ENCODE measurements at places on chromosomes 12 and 14.

DNA sequence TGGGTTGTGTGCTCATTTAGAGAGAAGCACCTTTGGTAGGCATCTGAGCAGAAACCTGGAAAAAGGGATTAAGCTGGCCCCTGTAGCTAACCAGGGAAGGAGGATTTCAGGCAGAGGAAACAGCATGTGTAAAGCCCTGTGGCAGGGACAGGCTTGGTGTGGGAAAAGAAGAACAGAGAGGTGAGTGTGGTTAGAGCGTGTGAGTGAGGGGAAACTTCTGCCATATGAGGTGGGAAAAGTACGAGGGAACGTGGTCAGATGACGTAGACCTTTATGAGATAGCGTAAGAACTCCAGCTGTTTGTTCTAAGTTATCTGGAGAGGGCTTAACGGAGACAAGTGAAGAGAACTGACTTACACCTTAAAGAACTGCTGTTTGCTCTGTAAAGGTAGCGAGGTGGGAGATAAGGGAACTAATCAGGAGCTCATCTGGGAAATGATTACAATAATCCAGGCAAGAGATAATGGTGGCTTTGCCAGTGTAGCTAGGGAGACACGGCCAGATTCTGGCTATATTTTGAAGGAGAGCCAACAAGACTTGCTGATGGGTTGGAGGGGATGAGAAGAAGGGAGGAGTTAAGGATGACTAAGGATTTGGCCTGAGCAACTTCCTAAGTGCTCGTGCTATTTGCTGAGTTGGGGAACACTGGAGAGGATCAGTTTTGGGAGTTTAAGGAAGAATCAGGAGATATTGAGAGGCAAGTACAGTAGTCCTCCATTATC lies 234.0 kb downstream of the ETNK1 start:
- DNase-seq: no peak

DNA sequence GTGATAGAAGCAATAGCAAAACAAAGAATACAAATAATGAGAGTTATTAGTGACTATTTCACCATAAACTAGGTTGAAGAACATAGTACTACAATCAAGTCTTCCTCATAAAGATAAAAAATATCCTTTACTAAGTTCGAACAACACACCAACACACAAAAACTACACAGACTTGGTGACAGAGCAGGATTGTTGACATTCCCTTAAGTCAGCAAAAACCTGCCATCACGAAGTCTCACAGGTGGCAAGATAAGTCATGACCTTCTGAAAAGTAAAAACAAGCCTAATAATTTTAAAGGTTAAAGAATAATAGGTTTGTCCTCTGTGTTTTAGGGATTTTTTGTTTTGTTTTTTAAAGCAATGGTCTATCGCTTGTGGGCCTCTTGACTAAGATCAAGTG lies 173.0 kb downstream of the SEC23A start:
- DNase-seq: no peak

DNA sequence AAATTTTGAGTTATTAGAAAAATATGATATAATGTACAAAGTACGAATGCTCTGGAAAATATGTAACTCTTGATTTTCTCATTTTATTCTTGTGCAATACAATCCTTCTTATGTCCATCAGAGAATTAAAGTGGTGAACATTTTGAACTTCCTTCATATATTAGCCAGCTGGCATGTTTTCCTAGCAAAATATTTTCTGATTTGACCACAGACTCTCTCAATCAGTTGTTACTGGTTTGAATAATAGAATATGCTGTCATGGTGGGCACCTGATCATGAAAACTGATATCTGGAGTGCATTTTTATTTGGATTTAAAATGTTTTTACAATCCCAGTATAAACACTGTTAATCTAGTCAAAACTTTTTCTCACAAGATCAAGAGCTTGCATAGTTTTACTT lies 24.2 kb downstream of the PARPBP start:
- no peak for DNase-seq

DNA sequence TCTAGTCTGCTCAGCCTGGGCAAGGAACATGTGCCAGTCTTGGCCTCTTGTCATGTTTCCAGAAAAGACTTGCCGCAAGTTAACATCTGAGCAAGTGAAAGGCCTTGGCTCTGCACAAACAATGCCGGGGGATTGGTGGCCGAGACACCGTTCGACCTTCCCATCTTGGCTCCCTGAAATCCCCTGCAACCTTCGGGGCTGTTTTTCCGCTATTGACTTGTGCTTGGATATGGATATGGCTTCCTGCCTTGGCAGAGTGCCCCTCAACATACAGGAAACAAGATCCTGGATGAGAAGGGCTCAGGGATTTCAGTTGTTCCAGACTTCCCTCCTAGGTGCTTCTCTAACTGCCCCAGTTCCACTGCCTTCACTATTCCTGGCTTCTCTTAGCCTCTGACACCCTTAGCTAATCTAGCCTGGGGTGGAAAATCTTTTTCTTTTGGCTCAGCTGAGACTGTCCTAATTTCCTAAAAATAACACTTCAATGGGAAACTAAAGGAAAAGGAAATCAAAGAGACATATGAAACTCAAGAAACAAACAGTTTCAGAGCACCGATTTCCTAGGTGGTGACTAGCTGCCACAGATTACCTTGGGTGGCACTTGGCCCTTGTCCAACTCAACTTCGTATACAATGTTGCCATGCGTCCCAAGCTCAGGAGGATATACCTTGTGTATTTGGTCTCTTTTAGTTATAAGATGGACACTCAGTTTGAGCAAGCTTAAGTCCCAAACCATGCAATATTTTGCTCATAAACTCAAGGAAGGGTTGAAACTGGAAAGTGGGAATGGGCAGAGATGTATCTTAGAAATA lies 33.9 kb downstream of the RDH12 start:
- no peak for DNase-seq

GRCh38 chr12:97300891-97301290 lies 161.7 kb upstream of the RMST start:
- no peak for DNase-seq

DNA sequence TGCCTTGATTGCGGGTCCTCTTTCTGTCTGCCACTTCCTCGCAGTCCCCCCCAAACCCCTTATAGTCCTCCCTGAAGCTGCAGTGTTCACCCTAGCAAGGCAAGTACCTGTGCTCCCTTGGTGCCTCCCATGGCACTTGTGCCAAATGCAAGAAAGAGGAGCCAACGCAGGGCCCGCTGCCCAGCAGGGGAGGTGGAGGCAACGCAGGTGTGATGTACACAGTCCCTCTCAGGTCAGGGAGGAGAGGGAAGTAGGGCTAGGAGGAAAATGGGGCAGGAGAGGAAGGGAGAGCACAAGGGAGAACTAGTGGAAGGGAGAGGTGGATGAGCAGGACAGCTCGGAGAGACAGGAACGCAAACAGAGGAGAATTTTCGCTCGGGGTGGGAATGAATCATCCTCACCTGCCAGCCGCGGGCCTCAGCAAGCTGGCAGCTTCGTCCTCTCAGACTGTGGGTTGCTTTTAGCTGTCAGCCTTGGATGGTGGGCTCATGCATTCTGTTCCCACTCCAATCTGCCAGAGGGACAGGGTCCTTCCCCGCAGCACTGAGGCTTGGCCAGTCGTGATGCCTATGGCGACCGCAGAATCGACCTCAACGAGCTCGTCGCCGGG lies 357.0 kb downstream of the CACNA1C start:
- no peak for DNase-seq

- DNase-seq: no peak
These were observed 10.4 kb downstream of the PCNX1 start for GRCh38 chr14:70917633-70918032.

DNA sequence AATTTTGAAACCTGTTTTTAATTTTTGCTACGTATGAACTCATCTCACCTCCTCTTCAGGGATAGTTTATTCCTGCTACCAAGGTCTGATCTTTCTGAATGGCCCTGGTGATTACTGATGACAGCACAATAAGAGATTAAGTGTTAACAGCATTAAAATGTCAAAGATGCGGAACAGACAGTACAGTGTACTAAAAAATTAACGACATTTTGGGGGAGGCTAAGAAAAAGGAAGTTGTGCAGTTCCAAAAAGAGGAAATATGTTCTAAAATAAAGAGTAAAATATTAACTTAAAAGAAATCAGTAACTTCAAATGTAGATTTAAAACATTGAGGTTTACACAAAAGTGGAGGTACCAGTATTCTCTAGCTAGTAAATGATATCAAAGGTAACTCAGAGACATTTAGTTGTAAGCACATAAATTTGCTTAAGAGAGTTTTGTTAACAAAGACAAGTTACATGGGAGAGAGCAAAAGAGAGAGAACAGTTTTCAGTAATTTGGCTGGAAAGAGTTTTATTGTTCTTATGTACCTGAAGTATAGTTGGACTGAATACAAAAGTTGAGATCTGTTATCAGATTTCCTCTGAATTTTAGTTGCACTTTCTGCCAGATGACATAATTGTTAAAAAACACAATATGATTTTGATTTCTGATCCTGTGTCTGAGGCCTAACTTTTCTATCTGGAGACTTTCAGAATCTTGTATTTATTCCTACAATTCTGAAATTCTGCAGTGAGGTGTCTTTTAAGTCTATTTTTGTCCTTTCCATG lies 4.2 kb upstream of the CLECL1 start:
- DNase-seq: no peak

- no peak for DNase-seq
These were observed 51.3 kb upstream of the PLBD1 start for GRCh38 chr12:14618983-14619382.

- DNase-seq: no peak
These were observed 2.2 kb downstream of the TEDC1 start for GRCh38 chr14:105492971-105493871.

- no peak for DNase-seq
These were observed 377.1 kb upstream of the SFSWAP start for GRCh38 chr12:131333621-131334440.

- DNase-seq: no peak
These were observed 34.2 kb upstream of the RNASE1 start for GRCh38 chr14:20836668-20837338.

DNA sequence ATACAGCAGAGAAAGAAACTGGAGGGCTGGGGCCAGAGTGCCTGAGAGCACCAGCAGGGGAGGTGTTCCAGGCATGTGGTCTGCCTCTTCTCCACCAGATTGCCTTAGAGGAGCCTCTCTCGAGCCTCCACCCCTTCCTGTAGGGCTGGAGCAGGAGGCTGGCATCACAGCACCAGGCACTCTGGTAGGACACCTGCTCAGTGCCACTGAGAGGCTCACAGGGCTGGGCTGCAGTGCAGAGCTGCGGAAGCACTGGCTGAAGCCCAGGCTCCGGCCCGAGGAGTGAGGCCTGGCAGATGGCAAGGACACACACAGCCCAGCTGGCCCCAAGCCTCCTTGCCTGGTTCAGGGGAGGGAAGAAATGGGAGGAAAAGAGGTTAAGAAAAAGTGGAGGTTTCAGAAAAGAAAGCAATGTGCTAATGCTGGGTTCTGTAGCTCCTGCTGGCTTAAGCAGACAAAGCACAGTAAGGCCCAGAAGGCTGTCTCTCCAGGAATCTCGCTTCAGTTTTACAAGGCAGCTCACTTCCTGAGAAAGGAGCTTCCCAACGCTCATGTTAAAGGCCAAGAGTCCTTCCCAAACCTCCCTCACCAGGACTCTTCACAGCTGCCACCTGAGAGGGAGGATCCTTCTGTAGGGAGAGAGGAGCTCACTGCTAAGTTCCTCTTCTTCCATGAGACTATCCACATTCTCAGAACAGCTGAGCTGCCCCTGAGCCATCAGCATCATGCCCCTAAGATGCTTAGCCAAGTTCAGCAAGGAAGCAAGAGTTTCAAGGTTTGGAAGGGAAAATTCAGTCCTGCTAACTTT lies 23.8 kb downstream of the SPTB start:
- no peak for DNase-seq

DNA sequence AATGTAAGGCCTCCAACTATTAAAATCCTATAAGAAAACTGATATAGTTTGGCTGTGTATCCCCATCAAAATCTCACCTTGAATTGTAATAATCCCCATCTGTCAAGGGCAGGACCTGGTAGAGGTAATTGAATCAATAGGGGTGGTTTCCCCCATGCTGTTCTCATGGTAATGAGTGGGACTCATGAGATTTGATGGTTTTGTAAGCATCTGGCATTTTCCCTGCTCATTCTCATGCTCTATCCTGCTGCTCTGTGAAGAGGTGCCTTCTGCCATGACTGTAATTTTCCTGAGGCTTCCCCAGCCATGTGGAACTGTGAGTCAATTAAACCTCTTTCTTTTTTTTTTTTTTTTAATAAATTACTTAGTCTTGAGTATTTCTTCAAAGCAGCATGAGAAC lies 31.9 kb downstream of the TSPAN19 start:
- DNase-seq: no peak

- DNase-seq: no peak
These were observed 175.1 kb downstream of the NRXN3 start for GRCh38 chr14:78345131-78345744.

- DNase-seq: no peak
These were observed 16.8 kb downstream of the KCNJ8 start for GRCh38 chr12:21757735-21758134.

GRCh38 chr14:95483309-95484165 lies 32.9 kb downstream of the SYNE3 start:
- DNase-seq: no peak

GRCh38 chr12:89067421-89068187 lies 284.7 kb downstream of the DUSP6 start:
- no peak for DNase-seq

- no peak for DNase-seq
These were observed 35.6 kb downstream of the UBE3B start for GRCh38 chr12:109513051-109513450.

- DNase-seq: no peak
These were observed 186.8 kb downstream of the TTC7B start for GRCh38 chr14:90629471-90629870.

GRCh38 chr12:19749906-19750574 lies 310.7 kb downstream of the AEBP2 start:
- DNase-seq: no peak

GRCh38 chr14:101881426-101881825 lies 82.9 kb upstream of the DYNC1H1 start:
- no peak for DNase-seq

- DNase-seq: no peak
These were observed 429.1 kb downstream of the DAD1 start for GRCh38 chr14:22159957-22160356.

GRCh38 chr12:123752046-123752445 lies 10.1 kb upstream of the DNAH10 start:
- no peak for DNase-seq

DNA sequence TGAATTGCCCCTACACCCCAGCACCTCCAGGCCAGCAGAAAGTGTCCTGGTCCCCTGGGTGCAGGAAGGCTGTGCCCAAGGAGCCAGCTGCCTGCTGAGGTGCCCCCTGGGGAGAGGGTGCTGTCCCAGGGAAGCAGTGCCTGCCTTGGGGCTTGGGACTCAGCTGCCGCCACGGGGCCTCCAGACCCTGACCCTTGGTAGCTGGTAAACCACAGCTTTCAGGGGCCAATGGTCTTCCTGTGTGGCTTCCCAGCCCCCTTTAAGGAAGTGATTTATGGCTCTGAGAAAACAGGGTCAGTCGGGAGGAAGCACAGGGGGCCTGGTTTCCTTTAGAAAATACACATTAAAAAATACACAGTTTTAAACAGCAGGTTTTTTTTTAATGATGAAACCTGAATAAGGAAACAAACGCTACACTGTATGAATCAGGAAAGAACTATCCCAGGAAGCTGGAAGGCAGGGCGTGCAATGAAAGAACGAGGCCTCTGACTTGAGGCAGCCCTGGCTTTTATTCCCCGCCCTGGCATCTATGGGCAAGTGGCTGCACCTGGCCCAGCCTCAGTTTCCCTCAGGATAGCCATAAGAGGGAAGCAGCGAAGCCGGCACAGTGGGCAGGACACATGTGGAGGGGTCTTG lies 40.6 kb upstream of the EML1 start:
- no peak for DNase-seq

Measured in activated CD8-positive, alpha-beta memory T cell treated with anti-CD3 and anti-CD28 coated beads for 48 hours (primary cell).